ENCODE measurements at places on chromosomes 2 and 18.

DNA sequence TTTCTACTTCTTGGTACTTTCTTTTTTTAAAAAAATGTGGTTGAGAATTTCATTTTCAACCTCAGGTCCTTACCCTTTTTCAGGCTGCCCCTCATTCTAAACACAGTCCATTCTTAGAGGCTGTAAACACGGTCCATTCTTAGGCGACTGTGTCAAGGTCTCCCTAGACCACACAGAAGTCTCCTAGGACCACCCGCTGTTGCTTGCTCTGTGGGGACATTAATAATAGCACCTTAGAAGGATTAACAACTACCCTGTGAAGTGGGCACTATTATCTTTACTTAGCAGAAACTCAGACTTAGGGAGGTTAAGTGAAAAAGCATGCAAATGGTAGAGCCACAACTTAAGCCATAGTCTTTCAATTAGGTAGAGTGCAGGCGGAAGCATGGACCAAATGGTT is 91.7 kb downstream of the RBMS1 start:
- no peak for DNase-seq

DNA sequence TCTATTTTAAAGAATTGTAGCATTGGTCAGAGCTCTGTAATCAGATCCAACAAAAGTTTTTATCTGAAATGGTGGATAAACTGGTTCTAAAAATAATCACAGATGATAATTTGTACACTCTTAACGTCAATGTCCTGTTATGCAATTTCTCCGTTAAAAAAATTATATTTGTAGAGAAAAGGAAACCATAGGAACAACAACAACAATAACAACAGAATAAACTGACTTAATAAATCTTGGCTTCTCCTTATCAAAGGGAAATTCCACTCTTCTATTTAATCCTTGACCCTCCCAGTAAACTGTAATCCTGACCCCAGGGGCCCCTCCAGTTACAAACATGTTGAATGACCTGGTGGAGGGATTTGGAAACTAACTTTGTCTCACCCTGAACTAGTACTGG is 78.6 kb upstream of the ZFP36L2 start:
- no peak for DNase-seq

DNA sequence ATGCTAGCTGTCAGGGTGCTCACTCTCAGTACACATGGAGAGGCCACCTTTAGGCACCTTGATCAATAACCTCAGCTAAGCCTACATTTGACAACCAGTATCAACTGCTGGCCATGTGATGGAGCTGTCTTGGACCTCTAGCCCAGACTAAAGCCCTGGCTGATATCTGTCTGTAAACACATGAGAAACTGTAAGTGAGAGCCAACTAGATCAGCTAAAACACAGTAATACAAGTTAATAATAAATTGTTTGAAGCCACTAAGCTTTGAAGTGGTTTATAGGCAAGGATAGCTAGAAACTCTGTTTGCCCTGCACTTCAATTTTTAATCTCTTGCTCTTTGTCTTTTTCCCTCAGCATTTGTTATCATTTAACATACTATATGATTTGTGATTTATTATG is 407.1 kb downstream of the SPAG16 start:
- DNase-seq = no peak

DNA sequence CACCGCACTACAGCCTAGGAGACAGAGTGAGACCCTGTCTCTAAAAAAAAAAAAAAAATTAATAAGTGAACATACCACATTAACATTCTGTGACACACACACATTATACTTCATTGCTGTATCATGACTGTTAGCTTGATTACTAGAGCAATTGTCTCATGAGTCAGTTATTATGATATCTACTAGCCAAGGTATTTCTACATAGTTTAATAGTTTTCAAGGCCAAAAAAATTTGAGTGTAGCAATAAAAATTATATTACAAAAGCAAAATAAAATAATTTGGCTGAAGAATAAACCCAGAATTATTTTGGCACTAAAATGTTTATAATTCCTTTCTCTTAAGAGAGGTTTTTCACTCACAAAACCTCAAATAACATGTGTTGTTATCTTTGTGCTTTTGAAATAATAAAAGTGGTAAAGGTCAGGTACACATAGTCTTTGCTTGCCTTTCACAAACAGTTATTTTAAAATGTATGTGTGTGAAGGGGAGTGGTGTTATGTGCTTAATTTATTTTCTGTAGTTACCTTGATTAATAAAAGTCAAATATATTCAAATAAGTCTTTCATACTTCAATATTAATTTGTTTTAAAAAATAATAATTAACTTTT is 136.9 kb upstream of the SPOPL start:
- DNase-seq = no peak

GRCh38 chr18:36777566-36777965 is 51.2 kb downstream of the TPGS2 start:
- DNase-seq = no peak

- no peak for DNase-seq
Observed at GRCh38 chr18:55494899-55495298, 93.1 kb downstream of the TCF4 start.

GRCh38 chr2:30475542-30475941 is 28.5 kb downstream of the LCLAT1 start:
- no peak for DNase-seq

- no peak for DNase-seq
Observed at GRCh38 chr2:170813611-170814532, 2.8 kb upstream of the GAD1 start.

GRCh38 chr2:235979753-235980435 is 188.3 kb downstream of the GBX2 start:
- no peak for DNase-seq

GRCh38 chr2:289362-290089 is 1.6 kb upstream of the ALKAL2 start:
- DNase-seq = no peak

GRCh38 chr18:48356151-48356745 is 52.9 kb downstream of the ZBTB7C start:
- DNase-seq = no peak

DNA sequence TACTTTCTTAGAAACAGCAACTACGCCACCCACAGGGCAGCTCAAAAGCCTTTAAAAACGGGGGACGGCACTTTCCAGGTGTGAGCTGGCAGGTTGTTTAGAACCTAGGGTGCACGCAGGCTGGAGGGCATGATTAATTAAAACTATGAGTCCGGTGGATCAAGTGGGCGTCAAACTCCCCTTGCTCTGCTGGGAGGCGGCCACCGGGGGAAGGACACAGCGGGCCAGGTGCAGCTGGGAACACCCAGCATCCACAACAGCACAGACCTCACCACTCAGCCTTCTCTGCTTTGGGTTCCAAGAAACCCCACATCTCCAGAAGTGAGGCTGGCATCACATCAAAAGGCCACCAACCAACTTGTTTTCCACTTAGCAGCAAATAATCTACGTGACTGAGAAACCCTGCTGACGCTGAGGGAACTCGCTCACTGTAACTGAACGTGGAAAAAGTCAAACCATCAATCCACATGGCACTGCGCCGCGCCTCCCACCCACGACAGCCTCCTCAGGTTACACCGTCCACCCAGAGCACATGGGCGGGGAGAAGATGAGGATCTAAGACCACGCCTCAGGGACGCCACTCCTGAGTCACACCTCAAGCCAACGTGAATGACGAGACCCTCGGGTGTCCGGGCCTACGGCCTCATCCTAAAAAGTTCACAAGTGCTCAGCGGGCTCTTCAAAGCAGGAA is 118.2 kb downstream of the ZNF516 start:
- DNase-seq = no peak

DNA sequence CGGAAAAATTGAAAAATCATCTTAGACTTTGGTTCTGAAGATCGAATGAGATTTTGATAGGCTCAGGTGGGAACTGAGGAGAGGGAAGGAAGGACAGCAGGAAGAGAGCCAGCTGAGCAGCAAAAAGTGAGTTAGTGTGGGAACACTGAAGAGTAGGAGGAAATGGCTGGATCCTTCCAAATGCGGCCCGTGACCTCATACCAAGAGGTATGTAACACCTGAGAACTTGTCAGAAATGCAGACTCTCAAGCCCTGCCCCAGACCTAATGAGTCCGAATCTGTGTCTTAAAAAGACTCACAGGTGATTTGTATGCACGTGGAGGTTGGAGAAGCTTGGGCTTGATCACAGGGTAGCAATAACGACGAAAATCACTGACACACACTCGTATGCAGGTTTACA is 42.0 kb downstream of the COL4A3 start:
- no peak for DNase-seq

- no peak for DNase-seq
Observed at GRCh38 chr2:48315896-48316194, 214.1 kb upstream of the STON1 start.

DNA sequence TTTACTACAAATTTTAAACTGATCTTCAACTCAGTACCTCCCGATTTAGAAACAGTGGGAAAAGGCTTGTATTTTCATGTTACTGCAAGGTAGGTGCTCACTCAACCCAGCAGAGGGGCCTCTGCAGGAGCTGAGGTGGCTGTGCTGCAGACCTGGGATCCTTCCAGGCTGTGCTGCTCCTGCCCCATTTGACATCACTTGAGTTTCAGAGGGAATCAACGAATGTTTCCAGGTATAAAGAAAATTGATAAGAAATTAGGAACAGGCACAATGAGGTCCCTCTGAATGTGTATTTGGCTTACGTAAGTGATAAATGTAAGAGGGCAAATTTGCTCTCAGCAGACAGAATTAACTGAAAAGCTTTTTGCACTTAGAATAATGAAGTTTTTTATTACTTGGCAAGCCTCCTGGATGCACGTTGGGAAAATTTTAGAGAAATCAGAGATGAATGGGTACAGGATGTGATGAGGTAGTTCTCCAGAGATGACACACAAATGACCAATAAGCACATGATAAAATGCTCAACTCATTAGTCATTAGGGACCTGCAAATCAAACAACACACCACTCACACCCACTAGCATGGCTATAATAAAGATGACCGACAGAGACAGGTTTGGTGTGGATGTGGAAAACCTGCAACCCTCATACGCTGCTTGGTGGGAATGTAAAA is 114.0 kb downstream of the NOL10 start:
- DNase-seq = no peak
